K562 (cell line): ENCODE measurements at places on chromosomes 3 and 15. TPM values are rescaled to one million over a fixed set of nuclear protein-coding genes. Genes with fewer than 3 reads are reported as not detected.

CCDC71 gene
- polyA plus RNA-seq: 19.3 and 21.7 TPM in 2 replicates

GCNT3 gene
- not detected in 2 replicates for polyA plus RNA-seq

GOLGA6A gene
- not detected in 2 replicates for polyA plus RNA-seq

SAMD7 gene
- polyA plus RNA-seq: not detected in 2 replicates

DNA sequence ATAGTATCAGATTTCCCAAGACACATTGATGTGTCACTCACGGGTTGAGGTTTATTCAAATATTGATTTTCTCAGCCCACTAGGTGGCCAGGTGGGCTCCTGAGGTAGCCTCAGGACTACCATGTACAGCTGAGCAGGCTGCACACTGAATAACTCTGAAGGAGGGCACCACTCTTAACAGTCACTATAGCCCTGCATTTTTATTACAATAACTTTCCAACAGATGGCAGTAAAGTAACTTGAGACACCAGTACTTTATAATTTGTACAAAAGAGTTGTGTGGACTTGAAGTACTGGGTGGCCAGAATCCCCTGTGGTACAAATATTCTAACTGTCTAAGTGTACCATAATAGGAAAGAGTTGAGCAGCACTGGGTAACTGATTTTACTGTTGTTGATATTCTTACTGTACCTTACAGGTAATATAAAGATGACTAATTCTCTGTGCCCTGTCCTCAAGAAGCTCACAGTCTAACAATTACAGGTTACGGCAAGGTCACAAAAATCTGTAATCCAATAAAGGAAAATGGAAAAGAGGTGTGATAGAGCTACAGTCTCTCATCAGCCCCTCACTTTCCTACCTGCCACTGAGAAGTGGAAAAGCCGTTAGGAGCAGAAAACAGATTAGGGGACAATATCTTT is 76.0 kb downstream of the ETFA start:
- DNase-seq: peak; percentile 14
- no peak overlapping the region for H3K4me3 ChIP-seq
- peaks cover 32% of the 10 kb centered on the region for H3K36me3 ChIP-seq
- H3K27me3 ChIP-seq: no peaks in the 10 kb centered on the region

DNA sequence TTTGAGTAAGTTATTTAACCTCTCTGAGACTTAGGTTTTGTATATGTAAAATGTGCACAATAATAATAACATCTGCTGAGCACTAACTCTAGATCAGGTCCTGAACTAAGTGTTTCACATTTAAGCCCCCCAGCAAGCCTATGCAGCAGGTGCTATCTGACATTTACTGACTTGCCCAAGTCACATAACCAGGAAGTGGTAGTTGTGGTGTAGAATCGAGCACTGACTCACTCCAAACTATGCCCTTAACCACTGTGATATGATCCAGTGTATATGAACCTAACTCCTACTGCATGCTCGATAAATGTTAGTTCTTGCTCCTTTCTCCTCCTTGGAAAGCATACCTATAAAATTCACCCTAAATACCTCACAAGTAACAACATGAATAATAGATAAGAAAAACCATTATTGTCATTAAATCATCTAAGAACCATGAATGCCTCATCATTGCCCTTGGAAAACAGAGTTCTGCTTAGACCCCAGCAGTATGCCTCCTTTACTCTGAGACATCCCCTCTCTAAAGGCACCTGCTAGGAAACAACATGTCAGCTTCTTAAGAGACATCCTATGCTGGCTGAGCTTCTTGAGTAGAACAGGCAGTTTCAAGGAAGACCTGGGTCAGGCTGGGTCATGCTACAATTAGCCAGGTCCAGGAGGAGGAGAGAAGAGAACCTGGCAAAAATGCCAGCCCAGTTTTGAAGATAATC is 3.0 kb upstream of the SHC4 start:
- peaks cover 28% of the 10 kb centered on the region for H3K27me3 ChIP-seq
- no peak for DNase-seq
- no peak overlapping the region; the same call in 2 of the 3 replicates for H3K27ac ChIP-seq
- no peak overlapping the region for H3K4me3 ChIP-seq

- H3K4me3 ChIP-seq: no peak overlapping the region
- DNase-seq: no peak
- no peaks in the 10 kb centered on the region for H3K27me3 ChIP-seq
- H3K27ac ChIP-seq: no peak overlapping the region
- no peaks in the 10 kb centered on the region for H3K36me3 ChIP-seq
Measured at GRCh38 chr3:94374439-94375161, 311.7 kb downstream of the NSUN3 start.

- no peak overlapping the region for H3K27ac ChIP-seq
- no peak overlapping the region for H3K4me3 ChIP-seq
- no peaks in the 10 kb centered on the region for H3K4me1 ChIP-seq
- DNase-seq: no peak
Measured at GRCh38 chr3:107953722-107954121, 137.1 kb downstream of the CD47 start.

GRCh38 chr15:57109005-57109404 is 190.6 kb downstream of the TCF12 start:
- H3K4me3 ChIP-seq: no peak overlapping the region
- H3K36me3 ChIP-seq: 0 out of 3 replicates have a peak, but pooled peaks cover 3% of the 10 kb centered on the region
- DNase-seq: no peak
- no peaks in the 10 kb centered on the region for H3K27me3 ChIP-seq
- H3K4me1 ChIP-seq: no peaks in the 10 kb centered on the region; the same call in 1 of the 2 replicates
- no peak overlapping the region for H3K27ac ChIP-seq

- H3K27ac ChIP-seq: no peak overlapping the region
- H3K27me3 ChIP-seq: peaks cover 2% of the 10 kb centered on the region; the same call in 2 of the 3 replicates
- H3K36me3 ChIP-seq: no peaks in the 10 kb centered on the region
Measured at GRCh38 chr15:29420188-29420587, 150.6 kb upstream of the NSMCE3 start.
